ENCODE measurements at places on chromosomes 1 and 21.

- no peak for DNase-seq
Observed at GRCh38 chr1:219461981-219462400, 150.9 kb downstream of the ZC3H11B start.

- no peak for DNase-seq
Observed at GRCh38 chr1:22461678-22462527, 10.3 kb downstream of the ZBTB40 start.

- DNase-seq: no peak
Observed at GRCh38 chr1:218874801-218875400, 298.8 kb upstream of the LYPLAL1 start.

- DNase-seq: no peak
Observed at GRCh38 chr1:175197531-175197930, 5.0 kb upstream of the KIAA0040 start.

Measured in CMK (cell line).